ENCODE measurements at places on chromosomes 3 and 15.

DNA sequence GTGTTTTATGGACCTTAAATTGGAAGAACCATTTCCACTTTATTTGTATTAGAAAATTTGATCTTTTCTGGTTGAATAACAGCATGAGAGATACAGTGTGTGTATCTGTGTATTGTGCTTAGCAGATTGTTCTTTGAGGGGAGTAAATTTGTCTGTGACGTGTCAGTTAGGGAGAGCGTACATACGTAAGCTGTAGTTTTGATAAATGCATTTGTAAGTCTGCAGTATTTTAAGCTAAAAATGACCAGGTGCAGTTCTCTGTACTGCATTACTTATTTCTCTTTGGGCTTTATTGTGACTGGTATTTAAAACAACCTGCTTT is 264.8 kb downstream of the ROBO2 start:
- no peak for DNase-seq

- no peak for DNase-seq
These were observed 28.7 kb upstream of the DUSP7 start for GRCh38 chr3:52084954-52085680.

DNA sequence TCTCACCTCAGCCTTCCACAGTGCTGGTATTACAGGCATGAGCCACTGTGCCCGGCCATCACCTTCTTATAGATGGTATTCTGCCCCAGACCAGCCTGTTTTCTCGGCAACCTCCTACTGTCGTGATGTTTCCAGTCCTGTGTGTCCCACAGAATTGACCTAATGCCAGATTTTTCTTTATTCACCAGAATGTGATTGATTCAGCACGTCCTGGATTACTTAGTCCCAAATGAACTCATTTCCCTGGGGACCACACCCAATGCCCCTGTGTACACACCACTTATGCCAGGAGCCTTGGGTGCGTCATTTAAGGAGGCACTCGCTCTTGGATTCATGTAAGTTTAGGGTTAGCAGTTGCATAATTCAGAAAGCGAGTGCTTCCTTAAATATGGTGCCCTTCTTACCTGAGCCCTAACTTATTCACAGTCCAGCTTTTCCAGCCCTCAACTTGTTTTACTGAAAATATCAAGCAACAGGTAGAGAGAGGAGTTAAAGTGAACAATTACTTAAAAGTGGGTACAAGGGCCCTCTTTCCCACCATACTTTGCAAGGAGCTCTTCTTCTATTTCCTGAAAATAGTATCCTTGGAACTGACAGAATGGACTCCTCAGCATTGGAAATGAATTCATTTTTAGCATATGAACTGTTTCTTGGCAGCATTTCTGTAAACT is 64.6 kb upstream of the UBE2E1 start:
- DNase-seq = peak; percentile 14

GRCh38 chr3:10192953-10193691 is 28.4 kb downstream of the IRAK2 start:
- DNase-seq = no peak

GRCh38 chr15:75065467-75065850 is 42.1 kb downstream of the PPCDC start:
- DNase-seq = no peak

- no peak for DNase-seq
These were observed 33.8 kb upstream of the RAB11A start for GRCh38 chr15:65835447-65835846.

GRCh38 chr3:129440618-129441190 is 680 bp downstream of the IFT122 start:
- DNase-seq = no peak

DNA sequence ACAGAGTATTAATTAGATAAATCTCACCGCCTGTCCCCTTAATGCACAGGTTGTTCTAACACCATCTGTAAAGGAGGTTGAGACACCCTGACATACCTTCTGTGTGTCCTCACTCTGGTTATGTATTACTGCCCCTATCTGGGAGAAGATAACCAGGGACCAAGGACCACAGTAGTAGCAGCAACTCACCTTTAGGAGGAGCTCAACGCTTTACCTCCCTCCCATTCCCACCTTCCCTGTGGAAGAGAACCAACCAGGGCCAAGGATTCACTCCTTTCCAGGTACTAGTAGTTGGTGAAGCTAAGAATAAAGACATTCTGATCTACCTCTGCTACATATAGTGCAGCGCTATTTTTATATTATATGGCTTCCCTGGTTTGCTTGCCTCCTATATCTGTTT is 232.6 kb downstream of the MEX3B start:
- DNase-seq = no peak

GRCh38 chr3:76897076-76897475 is 142.8 kb upstream of the ROBO2 start:
- no peak for DNase-seq

- no peak for DNase-seq
These were observed 61.0 kb upstream of the BBX start for GRCh38 chr3:107461721-107462120.

DNA sequence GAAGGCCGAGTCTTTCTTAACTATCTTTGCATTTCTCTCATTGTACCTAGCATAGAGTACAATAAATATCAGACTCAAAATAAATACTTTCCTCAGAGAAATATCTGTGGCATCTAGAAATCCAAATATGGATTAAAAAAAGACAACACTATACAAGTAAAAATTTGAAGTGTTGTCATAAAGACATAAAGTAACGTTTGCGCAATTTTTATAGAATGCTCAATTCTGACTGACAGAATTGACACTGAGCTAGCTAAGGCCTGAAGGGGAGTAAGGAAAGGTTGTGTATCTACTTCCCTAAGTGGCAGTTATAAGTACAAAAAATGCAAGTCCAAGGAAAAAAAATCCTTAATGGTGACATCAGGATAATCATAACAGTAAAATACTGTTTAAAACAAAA is 1.1 kb downstream of the SEC11A start:
- no peak for DNase-seq

DNA sequence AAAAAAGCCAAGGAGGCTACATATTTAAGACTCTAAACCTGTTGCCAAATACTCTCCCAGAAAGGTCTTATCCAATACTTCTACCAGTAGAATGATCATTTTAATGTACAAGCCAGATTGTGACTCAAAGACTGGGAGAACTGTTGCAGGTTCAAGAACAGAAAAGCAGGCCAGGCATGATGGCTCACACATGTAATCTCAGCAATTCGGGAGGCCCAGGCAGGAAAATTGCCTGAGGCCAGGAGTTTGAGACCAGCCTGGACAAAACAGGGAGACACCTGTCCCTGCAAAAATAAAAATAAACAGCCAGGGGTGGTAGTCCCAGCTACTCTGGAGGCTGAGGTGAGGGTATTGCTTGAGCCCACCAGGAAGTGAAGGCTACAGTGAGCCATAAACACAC is 17.8 kb upstream of the THUMPD3 start:
- no peak for DNase-seq

DNA sequence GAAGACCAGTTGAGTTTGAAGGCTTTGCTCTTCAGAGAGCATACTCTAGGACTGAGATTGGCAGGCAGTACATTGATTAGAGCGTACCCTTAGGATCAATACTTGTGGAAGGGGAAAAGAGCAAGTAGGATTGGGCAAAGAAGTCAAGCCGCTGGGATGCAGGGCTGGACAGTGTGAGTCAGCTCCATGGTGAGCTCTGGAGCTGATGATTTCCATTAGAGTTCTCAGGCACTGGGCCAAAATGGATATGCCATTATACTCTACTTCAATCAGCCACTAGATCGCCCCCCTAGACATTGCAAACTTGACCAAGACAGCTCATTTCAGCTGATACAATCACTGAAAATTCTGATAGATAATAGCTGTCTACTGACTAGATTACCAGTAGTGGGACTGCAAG is 432.7 kb upstream of the ALCAM start:
- no peak for DNase-seq

- no peak for DNase-seq
These were observed 6.4 kb downstream of the SUCNR1 start for GRCh38 chr3:151879679-151880415.
